ENCODE measurements at places on chromosomes 13 and 19.

DNA sequence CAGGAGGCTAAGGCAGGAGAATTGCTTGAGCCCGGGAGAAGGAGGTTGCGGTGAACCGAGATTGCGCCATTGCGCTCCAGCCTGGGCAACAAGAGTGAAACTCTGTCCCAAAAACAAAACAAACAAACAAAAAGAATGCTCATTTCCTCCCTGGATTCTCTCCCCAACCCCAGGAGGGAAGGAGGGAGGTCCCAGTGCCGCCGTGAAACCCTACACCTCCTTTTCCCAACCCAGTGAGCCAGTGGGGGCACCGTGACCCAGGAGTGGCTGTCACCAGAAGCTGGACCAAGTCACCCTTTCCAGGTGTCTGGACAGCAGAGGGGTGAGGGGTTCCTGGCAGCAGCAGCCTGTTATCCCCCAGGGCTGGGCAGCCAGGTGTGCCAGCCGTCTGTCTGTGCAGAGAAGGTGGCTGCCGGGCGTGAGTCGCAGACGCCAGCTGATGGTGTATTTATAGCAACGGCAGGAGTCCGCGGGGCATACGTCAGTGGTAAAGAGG lies 23.5 kb downstream of the NFIC start:
- DNase-seq, result no peak

DNA sequence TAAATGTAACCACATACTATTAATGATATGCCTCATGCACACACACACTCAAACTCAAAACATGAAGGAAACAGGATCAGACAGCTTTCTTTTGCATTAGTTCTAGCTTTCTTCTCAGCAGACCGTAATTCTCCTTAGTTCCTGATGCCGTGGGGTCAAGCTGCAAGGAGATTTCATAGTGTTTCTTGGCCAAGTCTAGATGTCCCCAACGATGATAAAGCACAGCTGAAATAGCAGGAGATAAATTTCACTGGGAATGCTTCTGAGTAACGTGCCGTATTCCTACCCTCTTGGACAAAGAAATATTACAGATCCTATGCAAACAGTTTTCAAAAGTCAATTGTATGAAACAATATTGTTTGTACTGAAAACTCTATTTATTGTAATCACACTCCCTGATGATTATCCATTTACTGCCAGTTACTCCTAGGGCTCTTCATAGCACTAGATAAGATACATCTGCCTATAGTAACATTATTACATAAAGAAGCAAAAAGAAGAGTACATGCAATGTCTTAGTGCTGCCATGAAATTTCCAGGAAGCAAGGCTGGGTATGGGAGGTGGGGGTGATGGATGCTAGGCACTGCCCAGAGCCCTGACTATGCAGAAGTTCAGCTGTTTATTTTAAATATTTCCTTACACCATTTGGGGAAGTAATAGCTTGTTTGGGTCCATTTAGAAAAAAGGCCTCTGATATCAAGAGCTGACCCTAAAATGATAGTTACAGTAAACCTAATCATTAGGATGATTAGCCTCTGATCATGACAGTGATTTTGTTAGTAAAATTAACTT lies 16.5 kb upstream of the GGACT start:
- DNase-seq, result no peak

GRCh38 chr19:29622166-29623070 lies 16.3 kb downstream of the POP4 start:
- DNase-seq, result no peak

DNA sequence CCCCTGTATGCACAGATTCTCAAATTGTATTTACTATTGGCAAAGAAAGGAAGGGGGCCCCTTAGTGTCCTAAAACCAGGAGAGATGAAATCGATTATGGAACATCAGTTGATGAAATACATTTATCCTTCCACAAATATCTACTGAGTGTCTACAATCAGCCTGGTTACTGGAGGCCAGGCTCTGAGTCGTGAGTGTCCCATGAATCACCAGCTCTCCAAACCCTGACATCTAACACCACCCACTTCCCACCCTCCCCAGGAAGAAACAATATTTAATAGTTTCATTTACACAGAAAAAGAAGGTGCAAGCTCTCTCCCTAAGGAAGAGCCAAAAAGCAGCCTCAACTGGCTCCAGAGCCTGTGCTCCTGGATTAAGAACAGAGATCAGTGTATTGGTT lies 25.2 kb downstream of the KCTD15 start:
- DNase-seq, result no peak

DNA sequence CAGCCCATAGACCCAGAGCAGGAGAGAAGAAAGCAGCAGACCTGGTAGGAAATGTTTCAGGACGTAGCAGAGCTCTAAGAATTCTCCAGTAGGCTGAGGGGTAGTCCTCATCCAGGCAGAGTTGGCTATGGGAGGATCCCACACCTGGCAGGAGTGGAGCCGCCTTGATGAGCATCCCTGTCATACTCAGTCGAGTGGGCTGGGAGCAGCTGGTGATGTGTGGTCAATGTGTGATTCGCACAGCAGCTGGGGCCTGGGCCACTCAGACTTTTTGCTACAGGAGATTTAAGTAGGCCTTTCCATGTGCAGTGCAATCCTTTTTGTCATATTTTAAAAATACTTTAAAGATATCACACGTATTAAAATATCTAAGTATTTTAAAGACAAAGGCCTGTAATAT lies 56.6 kb downstream of the MYO16 start:
- DNase-seq, result no peak

DNA sequence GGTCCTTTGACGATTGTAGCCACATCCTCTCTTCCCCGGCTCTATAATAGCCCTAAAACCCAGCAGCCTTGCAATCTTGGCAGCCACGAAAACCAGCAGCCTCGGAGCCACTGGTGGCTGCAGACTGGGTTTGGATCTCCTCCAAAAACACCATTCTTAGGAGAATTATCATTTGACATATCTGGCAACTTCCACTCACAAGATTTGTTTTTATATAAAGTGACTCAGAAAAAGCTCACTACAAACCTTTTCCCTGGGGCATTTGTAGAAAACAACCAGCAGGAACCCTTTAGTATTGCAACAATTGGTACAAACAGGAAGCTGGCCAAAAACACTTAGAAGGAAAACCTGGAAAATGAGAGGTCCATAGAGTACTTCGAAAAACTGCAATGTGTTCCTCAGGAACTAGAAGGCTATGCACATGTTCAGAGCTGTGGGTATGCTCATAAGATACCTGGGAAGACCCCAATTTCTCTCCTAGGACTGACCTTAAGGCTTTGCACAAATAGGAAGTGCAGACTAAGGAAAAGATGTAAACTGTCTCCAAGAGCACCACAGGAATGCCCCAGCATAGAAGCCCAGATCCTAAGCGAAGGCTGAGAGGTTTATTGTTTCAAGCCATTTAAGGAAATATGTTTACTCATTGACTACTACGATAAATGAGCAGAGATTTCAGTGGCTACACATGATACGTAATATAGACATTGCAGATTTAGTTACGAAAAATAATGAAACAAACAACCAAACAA lies 71.2 kb downstream of the MYO16 start:
- no peak for DNase-seq

DNA sequence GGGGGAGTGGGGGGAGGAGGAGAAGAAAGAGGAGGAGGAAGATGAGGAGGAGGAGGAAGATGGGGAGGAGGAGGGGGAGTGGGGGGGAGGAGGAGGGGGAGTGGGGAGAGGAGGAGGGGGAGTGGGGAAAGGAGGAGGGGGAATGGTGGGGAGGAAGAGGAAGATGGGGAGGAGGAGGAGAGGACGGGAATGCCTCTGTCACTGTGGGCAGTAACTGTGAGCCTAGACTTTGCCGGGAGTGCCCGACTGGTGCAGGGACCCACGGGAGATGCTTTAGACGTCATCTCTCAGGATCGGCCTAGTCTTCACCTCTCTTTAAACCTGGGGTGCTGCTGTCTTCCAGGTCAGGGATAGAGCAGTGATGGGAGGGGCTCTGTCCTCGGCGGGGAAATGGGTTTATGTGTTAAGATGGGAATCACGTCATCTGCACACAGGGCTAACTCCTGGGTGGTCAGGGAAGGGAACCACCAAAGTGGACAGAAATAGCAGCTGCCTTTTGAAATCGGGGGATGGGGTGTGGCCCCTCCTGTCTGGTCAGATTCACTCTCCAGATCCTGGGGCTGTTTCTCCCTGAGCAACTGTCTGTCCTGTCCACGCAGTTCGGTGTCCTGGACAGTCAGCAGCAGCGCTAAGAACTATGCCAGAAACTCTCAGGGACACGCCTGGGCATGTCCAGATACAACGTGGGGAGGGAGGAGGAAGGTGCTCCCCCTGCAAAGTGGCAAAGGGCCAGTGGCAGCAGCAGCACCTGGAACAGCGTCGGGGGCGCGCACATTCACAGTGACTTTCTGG lies 26.9 kb downstream of the GAS6 start:
- DNase-seq, result no peak

DNA sequence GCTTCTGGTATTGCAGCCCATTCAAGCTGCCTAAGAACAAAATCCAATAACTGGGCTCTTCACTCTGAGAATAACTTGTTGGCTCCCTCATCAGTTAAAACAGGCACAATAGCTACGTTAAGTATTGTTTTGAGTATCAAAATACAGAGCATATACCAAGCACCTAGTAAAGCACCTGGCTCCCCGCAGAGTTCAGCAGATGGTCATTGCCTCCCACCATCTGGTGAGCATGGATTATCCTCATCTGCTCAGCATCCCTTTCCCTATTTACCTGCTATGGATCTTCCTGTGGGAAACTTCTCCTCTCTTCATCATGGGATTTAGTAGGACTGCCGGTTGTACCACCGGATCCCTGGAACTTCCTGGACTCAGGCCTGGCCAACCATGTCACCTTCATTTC lies 199.2 kb upstream of the MAB21L1 start:
- DNase-seq, result no peak

DNA sequence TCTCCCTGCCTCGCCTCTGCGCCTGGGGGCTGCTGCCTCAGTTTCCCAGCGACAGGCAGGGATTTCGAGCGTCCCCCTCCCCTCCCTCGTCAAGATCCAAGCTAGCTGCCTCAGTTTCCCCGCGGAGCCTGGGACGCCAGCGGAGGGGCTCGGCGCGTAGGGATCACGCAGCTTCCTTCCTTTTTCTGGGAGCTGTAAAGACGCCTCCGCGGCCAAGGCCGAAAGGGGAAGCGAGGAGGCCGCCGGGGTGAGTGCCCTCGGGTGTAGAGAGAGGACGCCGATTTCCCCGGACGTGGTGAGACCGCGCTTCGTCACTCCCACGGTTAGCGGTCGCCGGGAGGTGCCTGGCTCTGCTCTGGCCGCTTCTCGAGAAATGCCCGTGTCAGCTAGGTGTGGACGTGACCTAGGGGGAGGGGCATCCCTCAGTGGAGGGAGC lies 722 bp upstream of the ICAM1 start:
- no peak for DNase-seq

GRCh38 chr19:5137571-5138124 lies 168.7 kb downstream of the KDM4B start:
- DNase-seq, result no peak

- no peak for DNase-seq
These were observed 4.6 kb upstream of the GPI start for GRCh38 chr19:34360354-34360909.
